Activated T-cell treated with anti-CD3 and anti-CD28 coated beads for 24 hours (primary cell): ENCODE measurements at places on chromosomes 6 and 20.

DNA sequence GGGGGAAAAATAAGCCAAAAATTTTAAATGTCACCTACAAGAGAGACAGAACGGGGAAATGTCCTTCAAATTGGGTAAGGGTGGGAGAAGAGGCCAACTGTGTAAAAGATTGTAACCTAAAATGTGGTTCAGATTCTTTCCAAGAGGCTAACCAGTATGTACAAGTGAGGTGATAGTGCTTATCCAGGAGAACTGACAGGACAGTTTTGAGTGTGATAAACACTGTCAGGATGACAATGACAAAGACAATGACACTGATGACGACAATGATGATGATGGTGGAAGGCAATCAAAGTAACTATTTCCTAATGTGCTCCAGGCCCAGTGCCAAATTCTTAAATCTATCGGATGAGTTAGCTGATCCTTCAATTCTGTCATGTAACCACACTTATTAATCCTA is 57.3 kb downstream of the TASP1 start:
- no peak for DNase-seq

GRCh38 chr6:2179950-2180349 is 65.5 kb downstream of the GMDS start:
- DNase-seq = no peak

- DNase-seq = no peak
Measured at GRCh38 chr6:160305926-160306713, 42.1 kb upstream of the SLC22A3 start.

GRCh38 chr6:145562771-145563615 is 172.3 kb downstream of the EPM2A start:
- no peak for DNase-seq

GRCh38 chr20:18431206-18431605 is 35.6 kb downstream of the DZANK1 start:
- DNase-seq = no peak

DNA sequence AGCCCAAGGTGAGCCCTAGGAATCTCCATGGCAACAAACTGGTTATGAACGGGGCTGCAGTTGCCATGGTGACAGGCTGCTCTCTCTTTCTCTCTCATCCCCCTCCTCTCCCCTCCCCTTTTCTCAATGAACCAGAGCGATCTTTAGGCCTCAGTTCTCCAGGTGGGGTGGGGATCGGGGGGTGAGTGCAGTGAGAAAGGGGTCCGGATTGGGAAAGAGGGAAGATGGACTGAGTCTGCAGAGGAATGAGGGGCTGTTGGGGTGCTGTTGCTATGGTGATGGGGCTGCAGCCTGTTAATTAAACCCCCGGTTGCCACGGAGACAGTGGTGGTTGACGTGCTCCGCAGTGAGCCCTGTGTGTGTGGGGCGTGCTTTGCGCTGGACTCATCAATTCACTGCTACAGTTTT is 3.6 kb upstream of the SLC12A5 start:
- no peak for DNase-seq

- no peak for DNase-seq
Measured at GRCh38 chr20:45459606-45460005, 9.9 kb upstream of the WFDC2 start.

DNA sequence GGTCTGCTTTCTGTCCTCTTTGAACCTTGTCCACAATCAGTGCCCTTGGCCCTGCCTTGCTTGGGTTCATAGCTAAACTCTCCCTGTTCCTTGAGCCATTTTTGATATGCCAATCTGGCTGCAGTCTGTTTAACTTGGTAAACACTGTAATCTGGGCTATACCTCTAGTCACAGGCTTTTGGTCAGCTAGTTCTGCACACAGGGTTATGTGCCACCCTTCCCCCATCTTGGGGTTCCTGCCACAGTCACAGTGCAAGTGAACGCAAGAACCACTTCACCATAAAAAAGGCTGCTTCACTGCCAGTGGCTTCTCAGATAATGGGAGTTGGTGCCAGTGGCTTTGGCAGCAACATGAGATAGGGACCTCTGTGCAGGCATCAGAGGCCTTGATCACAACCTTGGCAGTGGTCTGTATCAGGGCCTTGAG is 10.9 kb upstream of the ATRN start:
- no peak for DNase-seq

GRCh38 chr20:50394569-50394968 is 115.6 kb upstream of the PTPN1 start:
- no peak for DNase-seq

DNA sequence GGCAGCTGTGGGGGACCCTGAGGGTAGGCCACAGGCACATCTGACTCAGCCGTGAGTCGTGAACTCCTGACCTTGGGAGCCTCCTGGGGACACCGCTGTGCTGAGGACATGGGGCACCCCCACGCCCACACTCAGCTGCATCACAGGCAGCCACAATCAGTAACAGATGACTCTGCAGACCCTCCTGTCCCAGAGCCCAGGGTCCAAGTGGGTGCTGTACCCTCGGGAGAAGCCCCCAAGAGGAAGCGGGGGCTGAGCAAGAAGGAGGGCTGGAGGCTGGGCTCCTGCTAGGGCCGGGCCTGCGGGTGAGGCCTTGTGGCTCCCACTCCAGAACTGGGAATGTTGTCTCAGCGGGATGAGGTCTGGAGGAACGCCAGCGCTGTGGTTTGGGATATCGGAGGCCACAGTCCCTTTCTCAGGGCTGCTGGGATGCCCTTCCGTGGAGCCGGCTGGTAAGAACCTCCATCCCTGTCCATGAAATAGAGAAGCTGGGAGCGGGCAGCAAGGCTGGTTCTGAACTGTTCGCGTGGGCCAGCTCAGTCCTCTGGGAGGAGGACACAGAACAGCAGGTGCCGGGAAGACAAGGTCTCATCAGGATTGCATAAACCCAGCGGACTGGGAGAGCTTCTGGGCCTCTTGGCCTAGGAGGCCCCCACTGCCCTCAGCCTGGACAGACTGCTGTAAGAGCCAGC is 3.1 kb upstream of the LAMA5 start:
- peak; percentile 41 for DNase-seq

DNA sequence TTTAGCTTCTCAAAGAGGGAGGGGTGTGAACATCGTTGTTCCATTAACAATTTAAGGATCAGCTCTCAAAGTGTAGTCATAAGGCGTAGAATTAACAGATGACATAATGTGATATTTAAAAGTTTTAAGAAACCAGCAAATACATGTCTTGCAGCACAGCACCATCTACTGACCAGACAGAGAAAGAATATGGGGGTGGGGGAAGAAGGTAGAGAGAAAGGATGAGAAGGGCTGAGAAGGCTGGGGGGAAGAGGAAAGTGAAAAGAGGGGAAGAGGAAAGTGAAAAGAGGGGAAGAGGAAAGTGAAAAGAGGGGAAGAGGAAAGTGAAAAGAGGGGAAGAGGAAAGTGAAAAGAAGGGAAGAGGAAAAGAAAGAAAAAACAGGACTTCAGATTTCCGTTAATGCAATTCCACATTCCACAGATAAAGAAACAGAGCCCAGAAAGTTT is 80.9 kb downstream of the HAO1 start:
- no peak for DNase-seq

DNA sequence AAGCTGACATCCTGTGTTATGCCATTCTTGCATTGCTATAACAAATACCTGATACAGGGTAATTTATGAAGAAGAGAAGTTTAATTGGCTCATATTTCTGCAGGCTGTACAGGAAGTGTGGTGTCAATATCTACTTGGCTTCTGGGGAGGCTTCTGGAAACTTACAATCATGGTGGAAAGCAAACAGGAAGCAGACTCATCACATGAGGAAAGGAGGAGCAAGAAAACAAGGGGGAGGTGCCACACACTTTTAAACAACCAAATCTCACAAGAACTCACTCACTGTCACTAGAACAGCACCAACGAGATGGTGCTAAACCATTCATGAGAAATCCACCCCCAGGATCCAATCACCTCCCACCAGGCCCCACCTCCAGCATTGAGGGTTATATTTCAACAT is 143.1 kb upstream of the GGTLC1 start:
- DNase-seq = no peak

DNA sequence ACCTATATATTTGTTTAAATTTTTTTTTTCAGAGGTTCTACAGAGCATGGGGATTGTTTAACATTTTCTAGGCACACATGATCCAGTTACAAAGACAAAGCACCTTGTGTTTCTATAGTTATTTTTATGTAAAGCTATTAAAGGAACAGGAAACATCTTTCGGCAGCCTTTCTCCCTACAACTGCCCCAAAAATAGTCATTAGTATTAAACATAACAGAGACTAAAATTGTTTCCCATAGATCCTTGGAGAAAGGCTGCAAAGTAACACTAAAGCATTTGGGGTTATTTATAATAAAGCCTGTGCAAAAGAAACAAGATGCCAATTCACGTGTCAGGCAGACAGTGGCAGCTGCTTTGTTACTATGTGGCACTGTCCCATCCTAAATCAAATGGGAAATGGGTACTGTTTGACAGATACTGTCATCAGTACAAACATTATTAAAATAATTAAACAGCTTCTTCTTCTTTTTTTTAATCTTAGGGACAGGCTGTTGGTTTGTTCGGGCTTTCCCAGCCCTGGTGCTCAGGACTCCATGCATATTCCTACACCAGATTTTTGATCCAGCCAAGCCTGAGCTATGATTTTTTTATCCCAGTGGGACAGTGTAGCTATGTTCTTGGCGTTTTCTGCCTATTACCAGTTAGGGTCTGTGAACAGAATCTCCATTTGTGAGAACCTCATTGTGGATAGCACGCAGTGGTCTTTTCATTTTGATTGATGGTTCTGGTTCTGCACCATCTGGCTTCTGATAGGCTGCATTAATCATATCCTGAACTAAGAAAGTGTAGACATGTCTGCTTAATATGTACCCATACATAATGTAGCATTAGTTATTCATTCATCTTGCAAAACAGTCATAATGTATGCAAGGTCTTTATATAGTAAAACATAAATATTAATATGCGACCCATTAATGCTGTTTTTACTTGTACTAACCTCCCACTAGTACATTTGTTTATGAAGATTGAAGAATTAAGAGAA is 460.4 kb upstream of the SOX4 start:
- no peak for DNase-seq

DNA sequence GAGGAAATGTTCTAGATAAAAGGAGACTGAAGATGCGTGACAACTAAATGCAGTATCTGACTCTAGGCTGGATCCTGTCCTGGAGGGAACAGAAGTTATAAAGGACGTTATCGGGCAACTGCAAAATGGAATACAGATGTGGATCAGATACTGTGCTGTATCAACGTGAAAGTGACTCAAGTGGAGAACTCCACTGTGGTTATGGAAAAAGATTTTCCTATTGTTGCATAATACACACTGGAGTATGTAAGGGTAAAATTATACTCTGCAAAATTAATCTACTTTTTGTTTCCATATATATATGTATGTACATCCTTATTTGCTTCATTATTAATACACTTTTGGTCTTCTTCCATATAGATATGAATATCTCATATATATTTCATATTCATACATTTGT is 654.0 kb downstream of the QKI start:
- DNase-seq = no peak

DNA sequence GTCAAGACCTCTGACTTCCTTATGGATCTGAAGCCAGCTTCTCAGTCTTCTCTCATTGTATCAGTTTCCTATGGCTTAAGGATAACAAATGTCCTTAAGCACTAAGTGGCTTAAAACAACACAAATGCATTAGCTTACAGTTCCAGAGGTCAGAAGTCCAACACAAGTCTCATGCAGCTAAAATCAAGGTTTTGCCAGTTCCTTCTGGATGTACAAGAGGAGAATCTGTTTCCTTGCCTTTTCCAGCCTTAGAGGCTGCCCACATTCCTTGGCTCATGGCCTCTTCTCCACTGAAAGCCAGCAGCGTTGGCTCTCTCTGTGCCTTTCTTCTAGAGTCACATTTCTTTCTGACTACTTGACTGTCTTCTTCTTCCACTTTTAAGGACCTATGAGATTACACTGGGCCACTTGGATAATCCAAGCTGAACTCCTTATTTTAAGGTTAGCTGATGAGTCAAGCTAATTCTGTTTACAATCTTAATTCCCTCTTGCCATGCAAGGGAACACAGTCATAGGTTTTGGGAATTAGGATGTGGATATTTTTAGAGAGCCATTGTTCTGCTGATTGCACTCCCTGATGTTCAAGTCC is 179.0 kb downstream of the BCAS1 start:
- no peak for DNase-seq

DNA sequence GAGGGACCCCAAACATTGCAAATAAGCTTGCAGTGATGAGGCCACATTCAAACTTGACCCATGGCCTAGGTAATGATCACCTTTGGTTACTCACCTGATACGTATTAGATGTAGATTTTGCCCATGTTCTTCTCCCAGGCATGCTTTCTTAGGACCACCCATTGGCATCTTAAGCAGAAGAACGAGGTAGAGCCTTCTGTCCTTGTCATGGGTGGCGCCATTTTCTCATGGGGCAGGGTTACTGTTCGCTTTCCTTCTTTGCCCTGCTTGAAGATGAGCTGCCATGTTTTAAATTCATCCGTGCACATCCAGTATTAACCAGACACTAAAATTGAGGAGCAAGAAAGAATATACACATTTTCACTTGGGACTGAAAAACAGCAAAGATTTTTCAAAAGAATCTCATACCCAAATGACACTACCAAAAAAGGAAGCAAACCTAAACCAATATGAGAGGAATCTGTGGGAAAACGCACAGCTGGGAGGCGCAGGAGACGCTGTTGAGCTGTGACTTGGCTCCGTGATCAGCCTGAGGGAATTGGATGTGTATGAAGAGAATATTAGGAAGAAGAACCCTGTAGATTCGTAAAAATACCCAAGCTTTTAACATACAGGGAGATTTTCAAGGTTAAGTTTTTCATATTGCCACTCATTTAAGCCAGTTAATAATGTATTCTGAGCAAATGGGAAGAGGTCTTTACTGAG is 36.6 kb downstream of the GMPR start:
- no peak for DNase-seq

- DNase-seq = no peak
Measured at GRCh38 chr6:157527471-157527907, 146.5 kb downstream of the ZDHHC14 start.

DNA sequence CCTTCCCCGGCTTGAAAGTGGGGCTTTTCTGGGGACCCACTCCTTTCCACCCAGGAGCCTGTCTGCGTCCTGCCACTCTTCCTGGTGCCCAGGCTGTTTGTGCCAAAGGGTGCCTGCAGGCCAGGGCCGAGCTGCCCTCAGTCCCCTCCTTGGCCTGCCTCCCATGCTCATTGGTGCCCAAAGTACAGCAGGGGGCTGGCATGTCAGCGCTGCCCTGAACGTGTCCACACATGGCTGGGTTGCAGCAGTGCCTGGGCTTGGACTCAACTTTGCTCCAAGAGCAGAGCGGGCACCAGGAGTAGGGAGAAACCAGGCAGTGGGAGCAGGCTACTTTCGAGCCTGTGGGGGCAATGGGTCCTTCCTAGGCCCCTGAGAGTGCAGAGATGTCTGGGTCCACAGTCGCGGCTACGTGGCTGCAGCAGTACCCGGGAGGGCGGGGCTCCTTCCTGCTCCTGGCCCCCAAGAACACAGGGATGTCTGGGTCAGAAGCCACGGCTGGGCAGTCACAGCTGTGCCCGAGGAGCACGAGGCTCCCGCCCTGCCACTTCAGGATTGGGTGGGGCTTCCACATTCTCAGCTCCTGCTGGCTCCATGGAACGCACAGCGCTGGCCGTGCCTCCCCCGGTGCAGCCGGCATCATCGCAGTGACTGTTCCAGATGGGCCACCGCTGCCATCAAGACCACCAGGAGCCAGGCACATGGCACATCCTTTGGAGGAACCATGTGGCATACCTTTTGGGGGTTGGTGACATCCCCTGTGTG is 50.0 kb upstream of the CLDN20 start:
- DNase-seq = no peak
